ENCODE measurements at places on chromosomes 12 and 14. TPM values are rescaled to one million over a fixed set of nuclear protein-coding genes. Genes with fewer than 3 reads are reported as not detected.
A peak's percentile ranks its signal among the peaks of the same experiment; 100 is the strongest.

DNA sequence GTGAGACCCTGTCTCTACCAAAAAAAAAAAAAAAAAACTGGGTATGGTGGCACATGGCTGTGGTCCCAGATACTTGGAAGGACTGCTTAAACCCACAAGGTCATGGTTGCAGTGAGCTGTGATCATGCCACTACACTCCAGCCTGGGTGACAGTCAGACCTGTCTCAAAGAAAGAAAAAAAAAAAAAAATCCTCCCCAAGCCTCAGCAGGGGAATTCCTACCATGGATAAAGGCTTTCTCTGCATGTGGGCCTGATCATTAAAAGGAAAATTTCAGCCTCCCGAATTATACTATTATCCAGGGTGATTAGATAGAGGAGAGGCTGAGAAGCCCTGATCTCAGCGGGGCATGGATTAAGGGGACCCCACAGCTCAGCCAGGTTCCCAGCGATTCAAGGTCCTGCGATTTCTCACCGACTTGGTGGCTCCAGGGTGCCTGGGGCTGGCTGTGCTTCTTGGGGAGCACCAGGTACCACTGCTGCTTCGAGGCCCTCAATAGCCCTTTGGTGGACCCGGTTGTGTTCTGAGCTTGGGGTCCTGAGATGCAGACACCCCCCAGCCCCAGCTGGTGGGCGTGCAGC is 5.6 kb downstream of the SH2B3 start:
- peak overlapping the region; percentile 91 for H3K27ac ChIP-seq
- H3K27me3 ChIP-seq: no peaks in the 10 kb centered on the region
- H3K4me1 ChIP-seq: peaks cover 77% of the 10 kb centered on the region
- peaks cover 50% of the 10 kb centered on the region for H3K36me3 ChIP-seq

- H3K4me3 ChIP-seq: no peak overlapping the region
- H3K36me3 ChIP-seq: no peaks in the 10 kb centered on the region
- DNase-seq: peak; percentile 20
- H3K4me1 ChIP-seq: no peaks in the 10 kb centered on the region
- H3K27ac ChIP-seq: no peak overlapping the region
- no peaks in the 10 kb centered on the region for H3K27me3 ChIP-seq
Observed at GRCh38 chr12:79344855-79345847, 345.6 kb downstream of the PAWR start.

GRCh38 chr12:7934889-7935492 is 996 bp downstream of the SLC2A3 start:
- H3K4me3 ChIP-seq: no peak overlapping the region
- H3K27me3 ChIP-seq: no peaks in the 10 kb centered on the region
- H3K27ac ChIP-seq: no peak overlapping the region
- H3K4me1 ChIP-seq: peaks cover 24% of the 10 kb centered on the region

GRCh38 chr12:116797885-116798284 is 59.8 kb downstream of the RNFT2 start:
- no peak for DNase-seq
- H3K36me3 ChIP-seq: peaks cover 7% of the 10 kb centered on the region
- no peak overlapping the region for H3K27ac ChIP-seq

DNA sequence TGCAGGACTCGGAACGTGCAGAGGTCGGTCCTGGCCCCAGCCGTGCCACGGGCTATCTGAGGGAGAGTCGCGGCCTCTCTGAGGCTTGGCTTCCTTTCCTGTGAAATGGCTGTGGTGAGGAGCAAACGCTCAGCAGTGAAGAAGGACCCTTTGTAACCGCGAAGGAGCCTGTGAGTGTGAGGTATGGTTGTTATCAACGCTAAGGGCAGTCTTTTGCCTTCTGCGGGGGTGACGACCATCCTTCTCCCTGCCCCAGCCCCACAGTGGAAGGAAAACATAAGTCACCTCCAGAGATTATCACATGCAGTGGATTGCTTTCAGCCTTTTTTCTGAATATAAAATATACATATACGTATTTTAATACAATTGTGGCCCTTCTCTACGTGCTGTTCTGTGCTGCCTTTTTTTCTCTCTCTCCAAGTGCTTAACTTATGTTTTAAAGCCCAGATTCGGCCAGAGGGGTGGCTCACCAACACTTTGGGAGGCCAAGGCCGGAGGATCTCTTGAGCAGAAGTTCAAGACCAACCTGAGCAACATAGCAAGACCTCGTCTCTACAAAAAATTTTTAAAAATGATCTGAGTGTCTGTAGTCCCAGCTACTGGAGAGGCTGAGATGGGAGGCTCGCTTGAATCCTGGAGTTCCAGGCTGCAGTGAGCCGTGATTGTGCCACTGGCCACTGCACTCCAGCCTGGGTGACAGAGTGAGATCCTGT is 17.4 kb downstream of the TAMALIN start:
- H3K36me3 ChIP-seq: no peaks in the 10 kb centered on the region
- peak overlapping the region; percentile 99 for H3K27ac ChIP-seq
- peak overlapping the region; percentile 94 for H3K4me3 ChIP-seq
- peaks cover 59% of the 10 kb centered on the region for H3K4me1 ChIP-seq

GRCh38 chr12:11500188-11500860 is 105.0 kb upstream of the PRB2 start:
- DNase-seq: peak; percentile 88
- no peak overlapping the region for H3K27ac ChIP-seq
- H3K4me1 ChIP-seq: peaks cover 5% of the 10 kb centered on the region

- no peak for DNase-seq
- H3K27ac ChIP-seq: no peak overlapping the region
- no peaks in the 10 kb centered on the region for H3K27me3 ChIP-seq
Observed at GRCh38 chr14:87434011-87434410, 559.0 kb downstream of the GALC start.

GRCh38 chr12:7099290-7099996 is 7.2 kb upstream of the C1R start:
- no peaks in the 10 kb centered on the region for H3K27me3 ChIP-seq
- no peak overlapping the region for H3K4me3 ChIP-seq
- H3K27ac ChIP-seq: no peak overlapping the region

DNA sequence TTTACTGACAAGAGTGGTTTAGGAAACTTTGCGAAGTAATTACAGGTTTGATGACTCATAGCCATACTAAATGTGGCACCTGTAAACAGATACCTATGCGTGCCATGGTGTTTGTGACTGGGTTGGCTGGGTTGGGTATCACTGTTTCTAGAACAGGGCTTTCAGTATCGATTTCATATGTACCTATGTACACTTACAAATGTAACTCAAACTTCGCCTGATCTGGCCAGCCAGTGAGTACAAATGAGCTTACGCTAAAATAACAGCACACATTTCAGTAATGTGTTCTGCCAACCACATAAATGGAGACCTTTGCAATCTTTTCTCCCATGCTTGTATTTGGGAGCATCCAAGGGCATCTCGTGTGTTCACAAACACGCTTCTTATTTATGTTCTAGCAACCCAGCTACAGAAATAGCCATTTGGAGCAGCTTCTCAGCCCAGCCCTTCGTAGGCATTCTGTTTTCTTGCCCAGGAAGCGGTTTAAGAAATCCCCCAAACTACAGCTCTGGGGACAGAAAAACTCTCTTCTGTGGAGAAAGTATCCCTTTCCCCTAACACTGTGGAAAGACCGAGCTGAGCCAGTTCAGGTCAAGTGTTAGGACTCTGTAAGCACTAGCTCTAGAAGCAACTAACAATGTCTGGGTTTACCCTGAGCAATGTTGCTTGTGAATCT is 42.3 kb upstream of the MDM1 start:
- no peaks in the 10 kb centered on the region for H3K27me3 ChIP-seq
- H3K4me3 ChIP-seq: no peak overlapping the region

DNA sequence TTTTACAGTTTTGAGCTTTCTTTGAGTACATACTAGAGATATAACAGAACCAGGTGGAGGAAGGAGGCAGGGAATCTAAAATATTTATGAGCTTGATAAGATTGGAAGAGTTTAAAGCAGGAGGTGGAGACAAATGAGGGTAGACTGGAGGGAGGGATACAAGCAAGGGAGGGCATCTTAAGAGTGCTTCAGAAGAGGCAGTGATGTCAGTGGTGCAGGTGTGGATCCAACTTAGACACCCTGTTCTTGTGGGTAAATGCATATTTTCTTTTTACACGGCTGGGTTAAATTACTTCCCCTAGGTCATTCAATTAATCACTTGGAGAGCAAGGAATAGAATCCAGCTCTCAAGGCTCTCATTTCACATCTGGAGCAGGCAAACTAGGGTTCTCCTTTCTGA is 146.1 kb upstream of the LRIG3 start:
- H3K27me3 ChIP-seq: no peaks in the 10 kb centered on the region
- H3K27ac ChIP-seq: no peak overlapping the region
- H3K36me3 ChIP-seq: no peaks in the 10 kb centered on the region
- H3K4me3 ChIP-seq: no peak overlapping the region
- DNase-seq: no peak
- no peaks in the 10 kb centered on the region for H3K4me1 ChIP-seq

DNA sequence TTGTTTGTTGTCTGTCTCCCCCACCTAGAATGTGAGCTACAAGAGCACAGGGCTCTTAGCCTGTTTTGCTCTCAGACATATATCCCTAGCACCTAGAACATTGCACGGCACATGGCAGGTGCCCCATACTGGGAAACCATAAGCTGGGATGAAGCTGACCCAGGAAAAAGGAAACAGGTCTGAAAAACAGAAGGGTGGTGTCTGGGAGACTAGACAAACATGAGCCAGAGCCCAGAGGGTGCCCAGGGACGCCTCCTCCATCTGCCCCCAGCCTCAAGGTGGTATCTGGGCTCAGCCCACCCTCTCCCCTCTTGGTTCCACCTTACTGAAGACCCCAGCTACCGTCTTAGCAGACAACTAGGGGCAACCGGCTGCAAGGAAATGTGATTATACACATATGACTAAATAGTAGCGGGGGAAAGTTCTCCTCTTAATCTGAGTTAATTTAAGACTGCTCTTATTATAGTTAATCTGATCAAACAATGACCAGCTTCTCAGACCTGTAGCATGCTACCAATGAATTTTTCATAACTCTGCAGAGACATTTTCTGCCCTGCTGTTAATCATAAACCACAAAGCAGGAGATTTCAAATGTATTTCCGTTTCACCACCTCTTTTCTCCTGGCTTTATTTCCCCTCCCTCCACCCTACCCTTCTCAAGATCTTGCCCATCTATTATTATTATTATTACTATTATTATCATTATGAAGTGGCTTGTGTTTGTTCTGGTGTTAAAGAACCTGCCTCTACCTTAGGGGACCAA is 31.9 kb downstream of the KSR2 start:
- no peak for DNase-seq
- H3K36me3 ChIP-seq: no peaks in the 10 kb centered on the region
- peaks cover 2% of the 10 kb centered on the region for H3K27me3 ChIP-seq
- H3K27ac ChIP-seq: no peak overlapping the region
- no peak overlapping the region for H3K4me3 ChIP-seq

GRCh38 chr14:50967103-50967502 is 22.8 kb upstream of the PYGL start:
- no peaks in the 10 kb centered on the region for H3K4me1 ChIP-seq
- H3K4me3 ChIP-seq: no peak overlapping the region
- no peaks in the 10 kb centered on the region for H3K36me3 ChIP-seq
- peaks cover 2% of the 10 kb centered on the region for H3K27me3 ChIP-seq
- no peak overlapping the region for H3K27ac ChIP-seq
- no peak for DNase-seq

- H3K27ac ChIP-seq: no peak overlapping the region
- peaks cover 2% of the 10 kb centered on the region for H3K27me3 ChIP-seq
- H3K36me3 ChIP-seq: peaks cover 8% of the 10 kb centered on the region
- H3K4me3 ChIP-seq: no peak overlapping the region
Observed at GRCh38 chr12:107079172-107080011, 14.0 kb downstream of the CRY1 start.

- no peak overlapping the region for H3K27ac ChIP-seq
- DNase-seq: no peak
- no peak overlapping the region for H3K4me3 ChIP-seq
- H3K4me1 ChIP-seq: no peaks in the 10 kb centered on the region
- no peaks in the 10 kb centered on the region for H3K27me3 ChIP-seq
- H3K36me3 ChIP-seq: no peaks in the 10 kb centered on the region
Observed at GRCh38 chr12:118781692-118782091, 199.6 kb upstream of the SRRM4 start.

- no peak for DNase-seq
- peaks cover 39% of the 10 kb centered on the region for H3K4me1 ChIP-seq
- no peaks in the 10 kb centered on the region for H3K27me3 ChIP-seq
- H3K4me3 ChIP-seq: no peak overlapping the region
- H3K27ac ChIP-seq: no peak overlapping the region
- peaks cover 47% of the 10 kb centered on the region for H3K36me3 ChIP-seq
Observed at GRCh38 chr12:31835276-31835882, 106.6 kb upstream of the AMN1 start.

The CDC42BPB gene
- 0.16 TPM for total RNA-seq

The TAS2R31 gene
- total RNA-seq: 3.0 TPM

The COCH gene
- total RNA-seq: 2.3 TPM

The ADCY4 gene
- 4.7 TPM for total RNA-seq
